PC-9 (cell line): ENCODE measurements at places on chromosomes 4 and X.

GRCh38 chr4:143514901-143515300, 1.4 kb downstream of the SMARCA5 start:
- DNase-seq = no peak

DNA sequence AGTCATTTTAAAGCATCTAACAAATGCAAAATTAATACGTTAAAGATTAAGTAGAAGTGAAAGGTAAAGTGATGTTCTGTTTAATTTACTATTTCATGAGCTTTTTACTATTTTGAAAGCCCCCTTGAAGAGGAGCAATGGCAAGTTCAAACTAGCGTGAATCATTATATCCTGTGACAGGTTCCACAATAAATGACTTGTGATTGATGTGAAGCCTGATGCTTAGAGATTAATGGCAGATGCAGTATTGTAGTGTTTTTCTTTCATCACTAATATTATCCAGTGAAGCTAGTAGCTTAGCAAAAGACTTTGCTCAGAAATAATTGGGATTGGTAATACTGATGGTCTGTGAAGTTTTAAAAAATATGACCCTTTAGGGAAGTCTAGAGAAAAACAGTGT, 57.3 kb downstream of the STOX2 start:
- DNase-seq = no peak

DNA sequence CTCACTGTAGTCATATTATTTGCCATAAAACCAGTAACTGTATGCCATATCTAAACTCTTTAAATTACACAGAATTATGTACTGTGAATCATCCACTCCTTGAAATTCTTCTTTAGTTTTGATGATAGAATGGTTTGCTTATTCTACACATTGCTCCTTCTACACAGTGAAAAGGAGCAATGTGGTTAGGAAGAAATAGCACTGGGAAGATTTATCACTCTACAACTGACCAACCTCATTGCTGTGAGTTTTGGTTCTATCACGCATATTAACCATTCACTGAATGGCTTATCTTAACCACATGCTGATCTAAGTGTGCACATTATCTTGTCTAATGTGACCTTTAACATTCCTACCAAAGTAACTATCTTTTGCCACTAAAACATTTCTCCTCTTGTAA, 415.7 kb upstream of the NDST4 start:
- no peak for DNase-seq

DNA sequence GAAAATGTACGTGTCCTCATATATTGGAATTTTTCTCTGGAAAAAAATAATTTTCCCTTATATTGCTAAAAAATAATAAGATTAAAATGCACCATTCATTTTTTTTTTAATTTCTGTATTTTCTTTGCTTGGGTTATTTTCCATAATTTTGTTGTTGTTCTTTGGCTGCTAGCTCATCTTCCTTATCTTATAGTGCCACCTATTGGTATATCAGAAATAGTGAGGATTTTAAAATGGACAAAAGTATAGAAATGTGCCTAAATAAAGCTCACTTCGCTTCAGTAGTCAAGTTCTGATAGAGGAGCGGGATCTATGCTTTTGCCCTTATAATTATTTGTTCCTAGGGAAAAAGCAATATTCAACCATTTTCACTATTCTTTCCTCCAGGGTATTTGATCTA, 134.8 kb downstream of the NAP1L3 start:
- no peak for DNase-seq

DNA sequence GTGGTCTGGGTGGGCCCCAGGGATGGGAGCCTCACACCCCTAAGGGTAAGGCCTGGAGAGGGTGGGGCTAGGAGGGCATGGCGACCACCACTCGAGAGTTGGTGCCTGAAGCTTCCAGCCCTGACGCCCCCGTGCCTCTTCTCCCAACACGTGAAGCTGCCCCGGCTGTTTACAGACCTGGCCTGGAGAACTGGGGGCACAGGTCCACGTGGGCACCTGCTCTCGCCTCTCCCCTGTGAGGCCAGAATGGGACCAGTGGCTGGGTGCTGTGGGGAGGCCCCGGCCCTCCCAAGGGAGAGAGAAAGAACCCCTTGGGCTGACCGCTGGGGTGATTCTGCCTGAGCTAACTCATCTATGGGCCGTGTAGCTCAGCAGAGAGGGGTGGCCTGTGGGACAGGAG, 15.5 kb downstream of the NAT8L start:
- no peak for DNase-seq

DNA sequence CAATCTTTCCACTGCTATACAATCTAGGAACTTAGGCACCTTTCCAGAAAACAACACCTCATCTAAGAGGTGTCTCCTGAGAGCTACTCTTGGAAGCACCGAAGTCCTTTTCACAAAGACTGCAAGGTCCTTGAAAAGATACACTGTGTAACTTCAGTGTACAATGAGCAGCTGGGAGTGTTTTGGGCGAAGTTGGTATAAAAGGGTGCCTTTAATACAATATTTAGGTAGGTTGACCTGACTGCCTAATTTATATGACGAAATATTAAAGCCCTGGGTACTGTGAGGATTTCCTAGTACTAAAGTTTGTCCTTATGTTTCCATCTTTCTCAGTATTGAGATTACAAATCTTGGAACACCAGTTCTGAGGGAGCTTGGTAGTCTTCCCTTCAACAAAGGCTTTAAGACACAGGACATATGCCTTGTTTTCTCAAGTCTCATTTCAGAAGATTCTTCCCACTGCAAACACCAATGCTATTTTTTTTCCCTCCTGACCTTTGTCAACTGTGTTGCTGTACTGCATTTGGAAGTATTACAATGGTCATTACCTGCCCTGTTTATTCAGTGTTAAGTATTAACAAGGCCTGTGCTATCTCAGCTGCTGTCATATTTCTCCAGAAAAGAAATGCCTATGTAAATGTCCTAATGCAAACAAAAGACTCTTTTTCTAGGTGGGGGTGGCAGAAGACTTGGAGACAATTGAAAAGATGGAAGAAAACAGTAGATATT, 134.2 kb downstream of the MAML3 start:
- peak; percentile 48 for DNase-seq

- DNase-seq = no peak
Observed at GRCh38 chrX:7926914-7927258, 327 bp downstream of the PNPLA4 start.

- DNase-seq = no peak
Observed at GRCh38 chr4:41189076-41189475, 25.3 kb downstream of the APBB2 start.

- DNase-seq = no peak
Observed at GRCh38 chr4:24315056-24315455, 269.3 kb downstream of the DHX15 start.

- no peak for DNase-seq
Observed at GRCh38 chr4:123522081-123522480, 125.5 kb downstream of the SPRY1 start.

DNA sequence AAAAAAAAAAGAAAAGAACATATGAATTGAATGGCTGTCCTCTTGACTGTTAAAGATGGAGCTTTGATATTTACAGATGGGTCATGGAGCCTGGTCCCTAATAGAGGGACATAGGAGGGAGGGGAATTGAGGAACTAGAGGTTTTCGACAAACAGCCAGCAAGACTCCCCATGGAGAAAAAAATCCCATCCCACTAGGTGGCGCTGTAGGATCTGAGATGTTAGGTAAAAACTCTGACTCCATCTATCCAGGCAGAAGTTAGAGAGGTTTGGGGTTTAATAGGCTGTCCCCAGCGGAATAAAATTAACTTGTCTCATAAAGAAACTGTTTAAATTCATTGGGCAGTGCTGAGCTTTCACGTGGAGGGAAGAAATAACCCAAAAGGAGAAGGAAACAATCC, 45.9 kb downstream of the HMGB2 start:
- no peak for DNase-seq
